Breast epithelium (tissue), 4 donors: ENCODE measurements at places on chromosomes 7 and 10. TPM values are rescaled to one million over a fixed set of nuclear protein-coding genes. Genes with fewer than 3 reads are reported as not detected.

DNA sequence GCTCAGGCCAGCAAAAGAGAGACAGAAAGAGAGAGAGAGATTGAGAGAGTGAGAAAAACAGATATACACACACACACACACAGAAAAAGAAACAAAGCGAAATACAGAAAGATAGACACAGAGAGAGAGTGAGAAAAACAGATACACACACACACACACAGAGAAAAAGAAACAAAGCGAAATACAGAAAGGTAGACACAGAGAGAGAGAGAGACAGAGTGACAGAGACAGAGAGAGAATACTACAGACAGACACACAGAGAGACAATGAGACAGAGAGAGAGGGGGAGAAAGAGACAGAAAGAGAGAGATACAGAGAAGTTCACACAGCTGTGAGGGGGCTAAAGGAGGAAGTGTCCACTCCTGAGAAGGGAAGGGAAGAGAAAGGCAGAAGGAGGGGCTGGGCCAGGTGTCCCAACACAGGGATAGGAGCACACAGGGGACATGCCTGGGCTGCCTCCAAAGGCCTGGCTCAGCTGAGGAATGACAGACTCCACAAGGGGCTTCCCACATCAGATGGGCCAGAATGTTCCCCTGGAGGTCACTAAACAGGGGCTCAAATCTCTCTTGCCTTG is 4.3 kb downstream of the GCK start:
- DNase-seq = no peak

- peak; percentile 26 for DNase-seq
These were observed at the start of gene PDSS1 for GRCh38 chr10:26697163-26697921. TSS of gene PDSS1 (plus strand) at chr10:26697701. CDS start at chr10:26697712, 11 bp downstream.

DNA sequence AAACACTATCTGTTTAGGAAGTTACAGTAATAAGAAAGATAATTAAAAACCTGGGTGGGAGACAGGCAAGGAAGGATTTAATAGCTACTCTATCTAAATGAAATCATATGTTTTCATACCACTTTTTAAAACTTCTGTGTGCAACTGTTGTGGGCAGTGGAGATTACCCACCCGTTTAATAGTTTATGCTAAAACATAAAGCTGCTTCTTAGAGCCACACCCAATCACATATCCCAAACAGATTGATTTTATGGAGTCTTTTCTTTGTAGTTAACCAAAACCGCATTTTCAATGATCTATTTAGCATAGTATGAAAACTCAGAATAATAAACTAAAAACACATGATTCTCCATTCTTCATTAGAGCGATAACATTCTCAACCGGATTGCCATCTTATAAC is 304.1 kb downstream of the AGMO start:
- no peak for DNase-seq

DNA sequence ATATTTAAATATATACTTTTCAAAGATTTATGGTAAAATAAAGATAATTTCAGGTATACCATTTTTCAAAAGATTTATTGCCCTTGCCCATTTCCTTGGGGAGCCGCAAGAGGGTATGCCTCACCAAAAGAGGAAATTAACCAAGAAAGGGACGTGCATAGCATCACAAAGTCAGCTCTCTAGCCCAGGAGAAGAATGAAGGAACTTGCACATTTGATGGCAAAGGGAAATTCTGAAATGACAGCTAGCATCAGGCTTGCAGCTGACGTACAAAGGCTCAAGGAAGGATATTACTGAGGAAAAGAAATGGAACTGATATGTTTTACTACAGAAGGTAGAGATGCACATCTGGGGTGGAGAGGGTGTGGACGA is 93.6 kb upstream of the RSU1 start:
- DNase-seq = no peak

- no peak for DNase-seq
These were observed 2.2 kb downstream of the MRPS17 start for GRCh38 chr7:55953707-55954475.

DNA sequence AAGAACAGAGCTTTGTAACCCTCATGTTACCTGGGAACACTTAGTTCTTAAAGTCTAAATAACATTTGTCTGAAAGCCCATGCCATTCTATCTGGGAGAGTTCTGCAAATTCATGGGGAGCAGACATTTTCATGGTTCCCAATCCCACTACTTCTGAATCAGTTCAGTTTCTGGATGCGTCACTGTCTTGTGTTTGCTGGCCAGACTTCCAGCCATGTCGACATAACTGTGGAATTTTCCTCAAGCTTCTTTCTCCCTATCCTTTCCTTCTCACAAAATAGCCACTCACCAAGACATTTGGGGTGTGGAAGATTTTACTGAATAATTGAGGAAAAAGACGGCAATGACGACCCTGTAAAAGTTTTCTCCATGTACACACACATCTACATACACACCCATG is 272.5 kb downstream of the NEBL start:
- DNase-seq = no peak

- DNase-seq = no peak
These were observed 99.3 kb downstream of the DGKI start for GRCh38 chr7:137747359-137748031.

DNA sequence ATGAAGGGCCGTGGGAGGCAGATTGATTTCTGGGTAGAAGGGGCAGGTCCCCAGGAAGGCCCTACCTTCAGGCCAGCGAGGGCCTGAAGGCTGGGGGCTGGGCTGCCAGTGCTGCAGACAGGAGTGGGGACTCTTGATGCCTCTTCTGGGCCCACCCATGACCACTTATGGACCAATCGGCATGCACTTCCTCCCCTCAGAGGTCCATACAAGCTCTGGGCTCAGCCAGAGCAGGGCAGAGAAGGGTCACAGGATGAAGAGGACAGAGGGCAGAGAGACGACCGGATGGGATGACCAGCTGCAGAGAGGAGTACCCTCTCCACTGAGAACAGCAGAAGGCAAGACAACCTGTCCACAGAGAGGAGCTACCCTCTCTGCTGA is 120.1 kb downstream of the DYNC2I1 start:
- DNase-seq = no peak

DNA sequence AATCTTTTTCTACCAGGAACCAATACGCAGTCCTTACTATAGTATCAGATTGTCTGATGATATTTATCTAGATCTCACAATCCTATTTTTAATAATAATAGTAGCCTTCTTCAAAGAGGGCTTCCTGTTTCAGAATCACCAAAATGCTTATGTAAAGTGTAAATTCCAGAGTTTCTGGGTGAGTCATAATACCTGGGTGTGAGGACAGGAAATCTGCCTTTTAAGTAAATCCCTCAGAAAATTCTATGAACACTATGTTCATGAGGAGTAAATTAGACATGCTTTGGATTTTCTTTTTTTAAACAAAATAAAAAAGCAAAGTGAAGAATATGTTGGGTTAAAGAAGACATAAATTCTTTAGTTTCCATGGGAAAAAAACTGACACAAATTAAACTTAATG is 20.5 kb downstream of the DKK1 start:
- no peak for DNase-seq

DNA sequence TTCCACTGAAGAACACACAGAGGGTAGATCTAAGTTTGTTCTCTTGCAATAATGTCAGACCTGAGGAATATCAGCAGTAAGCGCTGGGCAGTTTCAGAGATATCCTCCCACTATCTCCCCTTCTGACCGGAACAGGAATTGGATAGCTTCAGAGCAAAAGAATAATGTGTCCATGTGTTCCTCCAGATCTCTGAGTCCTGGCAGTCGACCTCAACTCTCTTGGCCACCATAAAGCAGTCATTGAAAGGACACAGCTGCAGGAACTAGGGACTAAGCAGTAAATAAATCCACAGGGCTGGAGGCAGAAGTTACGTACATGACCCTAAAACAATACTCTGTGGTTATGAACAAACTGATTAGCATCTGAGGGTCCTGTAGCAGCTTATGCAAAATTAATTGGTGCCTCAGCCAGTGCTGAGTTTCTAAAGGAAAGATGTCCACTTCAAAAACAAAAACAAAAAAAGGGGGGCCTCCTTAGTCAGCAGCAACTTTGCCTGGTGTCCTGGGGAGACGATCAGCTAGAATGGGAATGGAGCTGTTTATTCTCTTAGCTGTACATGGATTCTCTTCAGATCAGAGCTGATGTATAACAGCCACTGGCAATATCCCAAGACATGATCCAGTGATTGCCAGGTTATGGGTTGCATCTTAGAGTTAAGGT is 6.4 kb upstream of the PRTFDC1 start:
- no peak for DNase-seq

GRCh38 chr7:107610323-107610722 is 30.3 kb downstream of the BCAP29 start:
- DNase-seq = no peak

DNA sequence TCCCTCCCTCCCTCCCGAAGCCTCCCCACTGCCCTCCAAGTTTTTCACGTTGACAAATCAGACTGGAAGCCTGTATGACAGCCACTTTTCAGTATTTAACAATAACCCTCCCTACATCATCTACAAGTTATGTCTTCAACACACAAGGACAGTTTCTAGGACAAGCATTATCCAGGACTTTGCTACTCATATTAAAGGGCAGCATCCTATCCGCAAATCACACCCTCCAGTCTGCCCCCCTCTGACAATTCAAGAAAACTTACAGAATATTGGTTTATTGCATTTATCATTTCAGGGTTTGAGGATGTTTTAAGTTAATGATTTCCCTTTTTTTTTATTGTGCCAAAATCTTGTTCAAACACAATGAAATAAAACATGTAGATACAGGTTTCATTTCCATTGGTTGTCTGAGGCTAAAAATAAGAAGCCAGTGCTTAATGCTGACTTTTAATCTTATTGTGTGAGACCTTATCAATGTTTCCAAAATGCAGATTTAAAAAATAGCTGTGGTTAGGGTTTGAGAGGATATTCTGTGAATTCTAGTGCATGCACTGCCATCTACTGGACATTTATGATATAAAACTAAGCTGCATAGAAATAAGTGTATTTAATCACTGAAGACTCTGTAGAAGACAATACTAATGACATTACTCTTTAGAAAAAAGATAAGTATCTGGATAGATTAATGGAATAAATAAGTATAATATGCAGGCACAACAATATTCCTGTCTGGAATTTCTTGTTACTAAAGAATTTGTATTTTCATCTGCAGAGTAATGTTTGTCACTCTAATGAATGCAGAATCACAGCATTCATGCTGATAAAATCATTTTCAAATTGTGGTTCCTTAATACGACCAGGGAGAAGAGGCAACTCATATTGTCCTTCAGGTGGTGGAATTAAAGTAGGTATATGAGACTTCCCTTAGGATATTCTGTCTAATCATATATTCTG is 64.1 kb downstream of the CAV1 start:
- no peak for DNase-seq

DNA sequence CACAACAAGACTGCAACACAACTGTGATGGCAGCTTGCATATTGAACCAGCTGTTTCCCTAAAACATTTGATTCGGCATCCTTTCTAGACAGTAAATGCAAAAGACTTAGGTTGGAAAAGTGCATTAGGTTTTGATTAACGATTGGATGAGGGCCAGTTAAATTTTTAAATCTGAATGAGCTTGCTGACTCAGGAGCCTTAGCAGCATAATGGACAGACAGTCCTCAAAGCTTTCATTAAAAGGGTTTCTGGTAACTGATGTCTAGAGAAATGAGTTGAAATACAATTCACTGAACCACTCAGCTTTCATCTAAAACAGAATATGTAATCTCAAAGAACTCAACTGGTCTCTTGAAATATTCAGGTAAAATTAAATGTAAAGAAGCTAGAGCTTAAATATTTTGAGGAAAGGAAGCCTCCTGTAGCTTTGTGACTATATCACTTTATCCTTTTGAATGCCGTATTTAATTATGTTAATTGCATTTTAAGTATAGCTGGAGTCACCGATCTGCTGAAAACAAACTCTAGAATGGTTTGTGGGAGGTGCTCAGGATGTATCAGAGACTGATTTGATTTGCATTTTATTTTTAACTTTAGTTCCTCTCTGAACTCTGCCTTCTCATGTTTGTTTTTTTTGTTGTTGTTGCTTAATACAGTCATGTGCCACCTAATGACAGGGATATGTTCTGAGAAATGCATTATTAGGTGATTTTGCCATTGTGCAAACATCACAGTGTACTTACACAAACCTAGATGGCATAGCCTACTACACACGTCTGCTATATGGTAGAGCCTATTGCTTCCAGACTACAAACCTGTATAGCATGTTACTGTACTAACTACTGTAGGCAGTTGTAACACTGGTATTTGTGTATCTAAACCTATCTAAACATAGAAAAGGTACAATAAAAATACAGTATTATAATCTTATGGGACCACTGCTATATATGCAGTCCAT is 29.2 kb upstream of the ATRNL1 start:
- DNase-seq = no peak

GRCh38 chr7:30155481-30155880 is 20.7 kb downstream of the MTURN start:
- no peak for DNase-seq

GRCh38 chr7:90836937-90837336 is 240.8 kb downstream of the CDK14 start:
- DNase-seq = no peak

DNA sequence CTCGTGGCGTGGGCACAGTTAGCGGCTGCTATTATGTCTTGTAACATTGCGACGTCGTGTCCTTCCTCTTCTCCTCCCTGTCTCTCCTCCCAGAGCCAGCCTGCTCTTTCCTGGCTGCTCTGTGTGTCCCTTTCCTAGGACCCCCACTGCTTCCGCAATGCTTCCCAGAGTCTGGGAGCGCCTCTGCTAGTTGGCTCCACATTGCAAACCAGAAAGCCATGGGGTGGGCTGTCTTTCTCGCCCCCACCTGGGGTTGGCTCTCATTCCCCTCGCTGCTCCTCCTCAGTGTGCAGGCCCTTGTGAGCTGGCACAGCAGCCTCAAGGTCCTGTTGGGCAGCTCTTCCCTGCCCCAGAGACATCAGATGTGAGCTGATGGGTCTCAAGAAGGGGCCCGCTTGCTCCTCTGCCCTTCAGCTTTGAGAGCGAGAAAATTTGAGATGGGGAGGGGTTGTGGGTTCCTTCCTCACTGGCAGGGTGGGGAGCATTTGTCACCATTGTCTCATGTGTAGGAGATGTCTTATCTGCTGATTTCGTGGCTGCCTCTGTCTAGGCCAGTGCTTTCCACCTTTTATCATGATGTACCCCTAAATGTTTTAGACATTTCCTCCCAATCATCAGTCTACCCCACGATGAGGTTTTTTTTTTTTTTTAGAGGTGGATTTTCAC is 3.3 kb downstream of the ADAMTS14 start:
- DNase-seq = no peak

GRCh38 chr10:7906128-7906527 is 87.8 kb downstream of the TAF3 start:
- DNase-seq = no peak

- peak; percentile 30 for DNase-seq
These were observed 173.6 kb downstream of the ARHGAP12 start for GRCh38 chr10:31754803-31755624.

The PROSER2 gene
- total RNA-seq = 2.9 TPM

The ATOH7 gene
- total RNA-seq = not detected

The TCTN3 gene
- 39.4 TPM for total RNA-seq

The EBF3 gene
- total RNA-seq = 4.2 TPM

The CRTAC1 gene
- total RNA-seq = 1.9 TPM

The TRIM50 gene
- 1.4 TPM for total RNA-seq

The OR2A2 gene
- not detected for total RNA-seq

The EN2 gene
- total RNA-seq = not detected
